Stimulated activated CD8-positive, alpha-beta memory T cell treated with anti-CD3 and anti-CD28 coated beads, Interleukin-4, amount 100 ng/mL, for 48 hours (primary cell): ENCODE measurements at places on chromosomes 4 and X.

GRCh38 chr4:163269869-163270268, 62.5 kb downstream of the NPY1R start:
- DNase-seq: no peak

DNA sequence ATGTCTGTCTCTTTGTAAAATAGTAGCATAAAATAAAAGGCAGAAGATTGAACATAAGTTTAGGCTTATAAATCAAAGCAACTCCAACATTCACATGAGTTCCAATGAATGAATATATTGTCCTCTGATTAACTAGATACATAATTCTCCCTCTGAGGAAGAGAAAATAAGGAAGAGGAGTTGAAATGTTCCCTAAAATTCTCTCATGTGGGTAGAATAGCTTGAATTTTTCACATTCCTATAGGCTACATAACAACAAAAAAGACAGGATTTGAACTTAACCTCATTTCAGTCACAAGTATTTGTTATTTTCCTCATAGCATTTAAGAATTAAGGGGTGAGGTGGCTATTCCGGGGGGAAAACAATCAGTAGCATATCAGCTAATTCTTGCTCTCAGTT, 462.4 kb upstream of the NDST4 start:
- DNase-seq: no peak

GRCh38 chrX:40154250-40154852, 56.6 kb upstream of the BCOR start:
- no peak for DNase-seq

DNA sequence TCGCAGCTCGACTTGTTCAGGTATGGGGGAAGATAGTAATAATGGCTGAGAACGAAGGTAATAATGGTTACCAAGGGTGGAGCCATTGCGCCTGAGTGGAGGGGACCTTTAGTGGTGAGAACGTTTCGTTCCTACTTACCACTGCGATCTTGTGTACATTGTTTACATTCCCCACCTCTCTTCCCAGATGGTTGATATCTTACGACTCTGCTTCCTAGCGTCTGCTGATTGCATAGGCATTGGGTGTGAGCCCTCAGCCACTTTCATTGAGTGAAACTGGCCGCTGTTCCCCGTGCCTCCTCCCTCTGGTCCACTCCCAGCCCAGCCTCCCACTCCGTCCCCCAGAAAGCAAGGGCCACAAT, 850 bp downstream of the IGBP1 start:
- no peak for DNase-seq

- no peak for DNase-seq
These were observed 117.0 kb downstream of the CHRDL1 start for GRCh38 chrX:110678591-110678990.

- DNase-seq: no peak
These were observed 64.9 kb downstream of the SORCS2 start for GRCh38 chr4:7256984-7257810.

- DNase-seq: no peak
These were observed 130.8 kb upstream of the LNX1 start for GRCh38 chr4:53722110-53722509.

GRCh38 chr4:17316566-17316965, 195.3 kb downstream of the QDPR start:
- DNase-seq: no peak

GRCh38 chr4:56689201-56689969, 8.3 kb upstream of the HOPX start:
- DNase-seq: no peak

DNA sequence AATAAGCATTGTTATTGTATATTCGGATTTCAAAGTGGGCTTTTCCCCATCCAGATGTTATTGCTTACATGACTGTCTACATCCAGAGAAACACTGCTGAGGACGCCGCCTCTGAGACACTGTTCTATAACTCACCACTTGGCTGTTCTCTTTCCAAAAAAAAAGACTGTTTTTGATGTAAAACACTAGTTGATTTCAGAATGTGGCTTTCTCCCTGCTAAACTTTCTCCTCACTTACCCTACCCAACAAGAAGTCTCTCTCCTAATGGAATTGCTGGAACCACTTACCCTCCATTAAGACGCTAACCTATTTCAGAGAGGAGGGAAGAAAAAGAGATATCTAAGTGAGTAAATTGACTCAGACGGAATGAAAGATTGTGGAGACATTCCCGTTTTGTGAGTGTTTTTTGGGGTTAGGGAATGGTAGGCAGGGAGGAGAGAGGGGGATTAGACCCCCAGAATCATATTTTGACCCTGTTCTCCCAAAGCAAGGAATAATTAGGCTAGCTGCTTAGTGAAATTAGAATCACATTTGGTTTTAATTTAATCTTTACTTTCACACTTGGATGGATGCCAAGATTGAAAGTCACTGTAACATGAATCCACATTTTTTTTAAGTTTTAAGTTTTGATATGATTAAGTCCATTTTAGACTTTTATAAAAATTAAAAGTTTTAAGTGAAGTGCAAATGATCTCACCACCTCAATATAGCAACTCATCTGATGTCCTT, 174.9 kb downstream of the CHIC2 start:
- no peak for DNase-seq

GRCh38 chr4:128341634-128342033, 54.0 kb upstream of the PGRMC2 start:
- DNase-seq: no peak

DNA sequence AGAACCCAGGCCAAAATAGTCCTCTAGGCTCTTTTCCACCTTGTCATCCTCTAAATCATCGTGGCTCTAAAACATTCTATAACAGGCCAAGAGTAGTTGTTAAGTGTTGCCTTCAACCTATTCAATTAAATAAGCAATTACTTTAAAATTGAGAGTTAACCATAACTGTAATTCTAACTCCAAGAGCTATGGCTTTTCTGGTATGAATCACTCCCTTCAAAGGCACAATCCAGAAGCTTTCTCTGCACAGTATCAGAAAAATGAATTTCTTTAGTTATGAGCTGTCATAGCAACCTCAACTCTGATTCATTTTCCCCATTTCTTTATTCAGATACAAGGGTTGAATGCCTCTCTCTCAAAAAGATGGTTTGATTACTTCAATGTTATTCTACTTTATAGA, 21.7 kb downstream of the INPP4B start:
- no peak for DNase-seq
